OCI-M1 (cell line): ENCODE measurements at places on chromosomes 7 and 10.

GRCh38 chr7:120164-120991 is 72.0 kb upstream of the FAM20C start:
- DNase-seq: no peak

GRCh38 chr7:106717955-106718871 is 57.3 kb upstream of the CCDC71L start:
- DNase-seq: peak; percentile 83

GRCh38 chr7:94882891-94883290 is 24.5 kb upstream of the PPP1R9A start:
- DNase-seq: no peak

- DNase-seq: no peak
These were observed 50.4 kb downstream of the CLEC2L start for GRCh38 chr7:139573871-139574270.

DNA sequence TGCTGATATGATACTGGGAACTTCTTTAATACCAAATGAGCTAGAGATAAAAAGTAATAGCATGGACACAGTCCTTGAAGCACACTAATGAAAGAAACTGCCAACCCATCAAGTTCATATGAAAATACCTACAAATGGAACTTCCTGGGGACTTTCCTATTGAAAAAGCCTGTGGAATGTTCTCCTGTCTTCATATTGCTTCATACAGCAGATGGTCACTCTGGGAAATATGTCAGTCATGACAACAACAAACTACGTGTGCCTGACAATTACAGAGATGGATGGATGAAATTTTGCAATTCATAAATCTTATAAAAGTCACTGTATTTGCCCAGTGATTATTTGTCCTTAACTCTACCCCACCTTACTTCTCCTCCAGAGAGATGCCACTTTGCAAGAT is 106.6 kb upstream of the COL1A2 start:
- no peak for DNase-seq

GRCh38 chr7:115449689-115450088 is 527.8 kb downstream of the MDFIC start:
- no peak for DNase-seq

DNA sequence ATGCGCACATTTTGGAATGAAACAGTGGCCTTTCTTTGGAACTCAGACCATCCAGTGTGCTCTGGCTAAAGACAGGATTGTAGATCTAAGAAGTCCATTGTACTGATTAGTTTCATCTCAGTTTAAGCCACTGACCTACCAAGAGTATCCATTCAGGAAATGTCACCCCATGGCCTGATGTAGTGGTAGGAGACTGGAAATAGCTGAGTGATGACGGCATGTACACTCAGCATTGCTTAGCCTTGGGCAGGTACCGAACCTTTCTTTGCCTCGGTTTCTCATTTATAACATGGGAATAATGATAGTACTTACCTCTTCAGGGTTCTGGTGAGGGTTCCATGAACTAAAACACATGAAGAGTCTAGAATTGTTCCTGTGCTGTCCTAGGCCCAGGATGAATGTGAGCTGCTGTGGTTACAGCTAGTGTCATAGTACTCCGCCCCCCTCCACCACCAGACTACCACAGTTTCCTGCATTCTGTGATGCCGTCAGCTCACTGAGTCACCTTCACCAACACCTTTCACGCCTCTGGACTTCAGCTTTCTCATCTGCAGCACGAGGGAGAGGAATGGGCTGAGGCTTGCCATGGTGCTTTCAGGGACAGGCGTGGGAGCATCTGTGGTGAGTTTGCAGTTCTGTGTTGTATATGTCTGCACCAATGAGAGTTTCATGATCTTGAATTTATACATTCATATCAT is 484.0 kb upstream of the GALNT17 start:
- DNase-seq: no peak

GRCh38 chr10:63703113-63703670 is 182.0 kb downstream of the REEP3 start:
- DNase-seq: peak; percentile 97

- no peak for DNase-seq
These were observed 74.0 kb upstream of the DGKI start for GRCh38 chr7:137920637-137921399.

GRCh38 chr10:68992636-68993440 is 4.2 kb downstream of the KIFBP start:
- DNase-seq: no peak

GRCh38 chr7:98240961-98241673 is 10.9 kb downstream of the TECPR1 start:
- peak; percentile 83 for DNase-seq

DNA sequence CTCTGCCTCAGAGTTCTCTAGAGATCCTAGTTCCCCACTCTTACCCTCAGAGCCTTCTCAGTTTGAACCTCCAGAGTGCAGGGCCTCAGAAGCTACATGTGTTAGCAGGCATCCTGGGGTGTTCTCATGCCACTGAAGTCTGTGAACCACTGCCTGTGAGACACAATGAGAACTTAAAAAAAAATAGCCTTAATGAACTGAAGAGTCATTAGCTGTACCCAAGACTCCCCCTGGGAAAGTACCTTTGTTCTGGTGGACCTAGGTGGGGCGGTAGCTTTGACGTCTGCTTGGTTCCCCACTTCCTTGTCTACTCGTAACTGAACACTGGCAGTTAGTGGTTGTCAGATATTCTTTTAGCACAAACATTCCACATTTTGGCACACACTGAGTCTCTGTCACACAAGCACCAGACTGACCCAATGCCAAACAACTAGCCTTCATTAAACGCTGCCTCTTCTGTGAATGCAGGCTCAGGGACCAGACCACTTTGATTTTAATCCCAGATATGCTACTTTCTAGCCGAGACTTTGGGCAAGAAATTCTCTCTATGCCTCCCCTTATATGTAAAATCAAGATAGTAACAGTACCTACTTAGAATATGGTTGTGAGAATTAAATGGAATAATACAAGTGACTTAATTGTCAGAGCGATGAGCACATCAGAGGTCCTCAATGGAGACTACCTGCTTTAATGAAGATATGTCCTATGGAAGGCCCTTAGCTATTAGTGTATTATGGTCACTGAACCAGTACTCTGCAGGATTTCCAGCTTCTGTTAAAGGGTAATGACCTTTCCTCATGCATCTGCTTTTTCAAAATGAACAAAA is 75.3 kb upstream of the CC2D2B start:
- DNase-seq: no peak

GRCh38 chr7:26992670-26993069 is 103.1 kb downstream of the HOXA1 start:
- DNase-seq: no peak

GRCh38 chr7:128922496-128923410 is 12.2 kb upstream of the KCP start:
- DNase-seq: no peak

DNA sequence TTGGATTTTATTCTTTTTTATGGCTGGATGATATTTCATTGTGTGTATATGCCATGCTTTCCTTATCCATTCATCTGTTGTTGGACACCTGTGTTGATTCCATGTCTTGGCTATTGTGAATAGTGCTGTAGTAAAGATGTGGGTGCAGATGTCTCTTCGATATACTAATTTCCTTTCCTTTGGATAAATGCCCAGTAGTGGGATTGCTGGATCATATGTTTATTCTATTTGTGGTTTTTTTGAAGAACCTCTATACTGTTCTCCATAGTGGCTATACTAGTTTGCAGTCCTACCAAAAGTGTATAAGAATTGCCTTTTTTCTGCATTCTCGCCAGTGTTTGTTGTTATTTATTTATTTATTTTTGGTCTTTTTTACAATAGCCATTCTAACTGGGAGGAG is 159.8 kb downstream of the WNT2 start:
- DNase-seq: no peak

DNA sequence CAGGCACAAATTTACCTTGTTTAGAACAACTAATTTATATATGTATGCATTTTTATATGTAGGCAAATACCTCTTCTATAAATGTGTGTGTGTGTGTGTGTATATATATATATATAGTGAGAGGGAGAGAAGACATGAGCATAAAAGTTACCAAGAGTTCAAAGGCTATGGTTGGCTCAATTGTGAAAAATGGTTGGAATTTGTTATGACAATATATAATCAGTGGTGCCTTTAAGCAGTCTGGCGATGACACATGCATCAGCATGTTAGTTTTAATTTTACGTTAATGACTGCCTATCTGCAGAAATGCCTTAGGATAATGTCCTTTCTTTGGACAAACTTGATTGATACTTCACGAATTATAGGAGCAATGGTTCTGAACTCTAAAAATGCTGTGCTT is 980.8 kb upstream of the LRRTM3 start:
- DNase-seq: no peak

GRCh38 chr10:27713941-27714340 is 31.7 kb downstream of the MKX start:
- no peak for DNase-seq

- no peak for DNase-seq
These were observed 19.5 kb downstream of the EXOC4 start for GRCh38 chr7:133272336-133272735.

GRCh38 chr10:132732518-132732917 is 53.4 kb downstream of the NKX6-2 start:
- DNase-seq: no peak

DNA sequence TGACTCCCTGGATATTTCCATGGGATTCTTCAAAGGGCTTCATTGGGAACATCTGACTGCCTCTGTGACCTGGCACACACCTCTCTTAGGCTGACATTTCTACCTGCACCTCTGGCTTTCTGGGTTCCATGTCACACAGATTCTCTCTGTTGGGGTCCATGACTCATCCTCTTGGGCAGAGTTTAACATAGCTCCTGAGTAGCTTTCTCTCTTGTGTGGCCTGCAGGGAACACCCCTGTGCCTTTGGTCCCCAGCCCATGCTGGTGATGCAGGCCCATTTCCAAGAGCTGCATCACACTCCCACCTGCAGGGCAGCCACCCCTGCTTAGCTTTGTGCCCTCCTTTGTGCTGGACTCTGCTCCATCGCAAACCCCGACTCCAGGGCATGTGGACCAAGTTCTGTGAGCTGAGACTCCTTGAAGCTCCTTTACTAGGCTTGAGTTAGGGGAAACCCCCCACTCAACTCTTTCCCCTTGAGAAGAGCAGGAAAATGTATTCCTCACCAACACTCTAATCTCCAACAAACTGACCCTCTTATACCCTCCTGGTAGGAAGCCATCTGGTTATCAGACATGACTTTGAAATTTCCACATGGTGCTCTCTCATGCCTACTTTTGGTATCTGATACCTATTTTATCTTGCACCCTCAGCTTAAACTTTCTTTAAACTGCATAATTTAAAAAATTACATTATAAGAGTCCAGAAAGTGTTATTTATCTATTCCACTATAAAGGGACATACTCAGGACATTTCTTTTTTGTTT is 93.3 kb downstream of the ZNF777 start:
- DNase-seq: no peak

GRCh38 chr10:31103112-31103511 is 71.4 kb upstream of the ZNF438 start:
- no peak for DNase-seq

GRCh38 chr7:1537535-1538412 is 7.3 kb downstream of the MAFK start:
- peak; percentile 41 for DNase-seq

GRCh38 chr7:91379236-91379635 is 115.0 kb downstream of the FZD1 start:
- DNase-seq: no peak
